HFFc6 (cell line): ENCODE measurements at places on chromosomes 2 and 18.

DNA sequence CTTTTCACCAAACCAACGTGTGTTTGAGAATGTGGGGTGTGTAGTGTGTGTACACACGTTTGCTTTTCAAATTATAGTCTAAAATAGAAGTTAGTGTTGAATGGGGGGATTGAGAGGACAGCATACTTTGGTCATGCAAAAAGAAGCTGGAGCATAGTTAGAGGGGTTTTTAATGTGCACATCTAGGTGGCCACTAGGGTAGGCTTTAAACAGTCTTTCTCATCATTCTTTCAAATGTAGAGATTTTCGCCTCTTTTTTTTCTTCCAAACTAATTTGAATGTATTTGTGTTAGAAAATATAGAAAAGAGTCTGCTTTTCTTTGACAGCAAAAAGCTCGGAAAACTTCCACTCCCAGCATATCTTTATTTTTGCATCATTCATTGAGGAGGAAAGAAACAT lies 165.2 kb upstream of the MYO3B start:
- no peak for DNase-seq

DNA sequence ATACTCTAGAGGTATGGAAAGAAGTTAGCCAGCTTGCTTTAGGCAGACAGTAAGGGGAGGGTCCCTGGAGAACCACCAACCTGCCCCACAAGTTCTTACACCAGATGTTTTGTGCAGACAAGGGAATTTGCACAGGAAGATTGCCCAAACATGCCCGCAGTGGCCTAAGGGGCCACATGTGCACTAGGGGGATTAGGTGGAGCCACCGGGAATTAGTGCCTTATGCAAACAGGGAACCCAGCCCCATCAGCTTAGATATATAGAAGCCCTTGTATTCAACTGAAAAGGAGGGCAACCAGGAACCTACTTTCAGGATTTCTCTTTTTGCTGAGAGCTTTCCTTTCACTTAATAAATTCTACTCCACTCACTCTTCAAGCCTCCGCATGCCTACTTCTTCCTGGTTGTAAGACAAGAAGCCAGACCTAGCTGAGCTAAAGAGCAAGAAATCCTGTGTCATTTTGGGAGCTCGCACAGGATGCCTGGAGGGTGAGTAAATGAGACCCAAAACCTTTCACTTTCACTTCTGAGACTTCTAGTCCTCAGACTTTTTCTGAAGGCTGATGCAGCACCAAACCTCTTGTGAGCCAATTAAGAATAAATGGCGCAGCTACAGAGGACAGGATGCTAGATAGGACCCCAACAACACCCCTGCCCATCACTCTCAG lies 146.3 kb downstream of the GCA start:
- DNase-seq: no peak

- DNase-seq: no peak
These were observed 56.1 kb downstream of the FBXO11 start for GRCh38 chr2:47850198-47850597.

GRCh38 chr2:241797441-241798080 lies 11.4 kb upstream of the NEU4 start:
- no peak for DNase-seq

DNA sequence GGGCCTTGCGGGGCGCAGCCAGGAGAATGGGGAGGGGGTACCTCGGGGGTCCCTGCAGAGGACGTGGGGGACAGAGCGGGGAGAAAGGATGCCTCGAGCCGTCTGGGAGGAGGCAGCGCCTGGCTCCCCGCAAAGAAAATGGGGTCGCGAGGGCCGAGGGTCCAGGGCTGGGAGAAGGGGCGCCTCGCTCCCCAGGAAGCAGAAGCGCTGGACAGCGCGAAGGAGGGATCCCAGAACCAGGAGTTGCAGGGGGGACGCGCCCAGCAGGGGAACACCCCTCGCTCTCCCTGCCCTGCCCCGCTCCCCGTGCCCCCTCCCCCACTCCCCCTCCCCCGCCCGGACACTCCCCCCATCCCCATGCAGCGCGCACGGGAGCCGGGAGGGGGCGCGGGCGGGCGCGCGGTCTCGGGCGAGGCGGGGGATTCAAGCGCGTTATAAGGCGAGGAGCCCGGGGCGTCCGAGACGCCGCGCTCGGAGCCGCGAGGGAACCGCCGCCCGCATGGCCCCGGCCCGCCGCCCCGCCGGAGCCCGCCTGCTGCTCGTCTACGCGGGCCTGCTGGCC lies at the start of gene ERFE:
Gene ERFE (plus strand): TSS at position 462 of the 562 bp plus-strand sequence. CDS start 38 bp downstream, at position 500.
- DNase-seq: no peak

GRCh38 chr2:30410217-30410616 lies 36.8 kb upstream of the LCLAT1 start:
- peak; percentile 63 for DNase-seq

DNA sequence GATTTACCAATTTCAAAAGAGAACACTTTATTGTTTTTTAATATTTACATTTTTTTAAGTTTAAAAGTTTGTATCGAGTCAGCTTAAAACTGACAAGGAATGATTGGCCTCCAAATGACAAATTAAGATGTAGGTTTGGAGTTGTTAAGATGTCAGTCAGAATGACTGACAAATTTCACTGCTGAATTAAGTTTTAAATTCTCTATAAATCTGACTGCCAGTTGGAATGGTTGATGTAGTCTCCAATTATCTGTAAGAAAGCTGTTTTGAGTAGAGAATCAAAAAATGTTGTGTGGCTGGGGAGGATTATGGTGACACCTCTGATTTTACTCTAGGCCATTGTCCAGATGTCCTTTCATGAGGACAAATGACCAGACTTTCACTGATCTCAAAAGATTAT lies 165.3 kb upstream of the CDH20 start:
- DNase-seq: no peak

DNA sequence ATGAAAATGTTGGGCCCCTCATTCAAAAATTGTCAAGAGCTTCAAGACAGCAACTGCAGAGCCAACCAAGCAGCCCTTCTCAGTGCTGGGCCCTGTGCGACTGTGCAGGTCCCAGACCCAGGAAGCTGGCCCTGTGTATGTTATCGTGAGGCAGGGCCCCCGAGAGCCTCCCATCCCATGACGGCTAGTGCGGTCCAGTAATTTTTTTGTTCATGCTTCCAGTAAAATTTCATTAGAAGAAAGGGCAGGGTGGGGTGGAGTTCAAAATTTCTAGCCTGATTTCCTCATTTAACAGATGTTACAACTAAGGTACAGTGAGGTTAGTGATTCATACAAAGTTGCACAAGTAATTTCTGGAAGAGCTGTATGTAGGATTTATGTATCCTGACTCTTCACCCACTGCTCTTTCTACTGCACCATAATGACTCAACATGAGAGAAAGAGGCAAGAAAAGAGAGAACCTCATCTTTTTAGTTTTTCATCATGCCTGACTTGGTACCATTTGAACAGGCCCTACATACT lies 105.5 kb downstream of the ZEB2 start:
- DNase-seq: peak; percentile 79

GRCh38 chr18:36460854-36461253 lies 163.3 kb downstream of the FHOD3 start:
- no peak for DNase-seq

GRCh38 chr2:221477714-221478484 lies 94.2 kb downstream of the EPHA4 start:
- no peak for DNase-seq

DNA sequence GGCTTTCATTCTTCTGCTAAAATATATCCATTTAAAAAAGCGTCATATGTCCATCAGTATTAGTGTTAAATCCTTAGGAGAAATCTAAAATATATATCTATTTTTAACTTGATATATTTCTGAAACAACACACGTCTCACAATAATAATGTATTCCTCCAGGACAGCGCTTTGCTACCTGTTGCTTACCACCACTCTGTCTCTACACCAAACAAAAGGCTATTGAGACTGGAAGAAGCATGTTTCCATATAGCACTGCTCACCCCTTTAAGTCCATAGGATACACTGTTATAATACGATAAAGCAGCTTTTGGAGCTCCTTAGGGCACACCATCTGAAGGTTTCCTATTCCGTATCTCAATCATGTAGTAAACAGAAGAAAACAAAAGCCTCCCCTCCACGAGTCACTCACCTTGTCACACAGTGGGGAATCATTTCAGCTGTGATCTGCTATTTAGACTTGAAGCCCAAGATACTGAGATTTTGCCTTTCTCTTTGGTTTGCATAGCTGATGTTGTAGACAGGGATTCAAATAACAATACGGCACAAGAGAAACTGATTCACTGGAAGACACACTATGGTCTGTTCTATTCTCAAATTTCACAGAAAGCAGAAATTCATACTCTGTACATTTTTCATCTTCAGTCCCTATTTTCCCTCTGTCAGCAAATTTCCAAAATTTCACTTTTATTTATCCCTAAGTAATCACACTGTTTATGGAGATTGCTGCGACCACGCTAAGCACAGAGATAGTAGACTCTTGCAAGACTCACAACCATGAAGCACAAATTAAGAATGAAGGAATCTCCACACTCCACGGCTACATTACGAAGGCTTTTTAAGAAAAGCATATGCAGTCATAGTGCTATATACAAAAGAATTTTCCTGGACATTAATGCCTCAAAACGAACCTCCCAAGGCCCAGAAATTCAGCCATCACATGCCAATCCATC lies 187.1 kb downstream of the TCF4 start:
- no peak for DNase-seq

DNA sequence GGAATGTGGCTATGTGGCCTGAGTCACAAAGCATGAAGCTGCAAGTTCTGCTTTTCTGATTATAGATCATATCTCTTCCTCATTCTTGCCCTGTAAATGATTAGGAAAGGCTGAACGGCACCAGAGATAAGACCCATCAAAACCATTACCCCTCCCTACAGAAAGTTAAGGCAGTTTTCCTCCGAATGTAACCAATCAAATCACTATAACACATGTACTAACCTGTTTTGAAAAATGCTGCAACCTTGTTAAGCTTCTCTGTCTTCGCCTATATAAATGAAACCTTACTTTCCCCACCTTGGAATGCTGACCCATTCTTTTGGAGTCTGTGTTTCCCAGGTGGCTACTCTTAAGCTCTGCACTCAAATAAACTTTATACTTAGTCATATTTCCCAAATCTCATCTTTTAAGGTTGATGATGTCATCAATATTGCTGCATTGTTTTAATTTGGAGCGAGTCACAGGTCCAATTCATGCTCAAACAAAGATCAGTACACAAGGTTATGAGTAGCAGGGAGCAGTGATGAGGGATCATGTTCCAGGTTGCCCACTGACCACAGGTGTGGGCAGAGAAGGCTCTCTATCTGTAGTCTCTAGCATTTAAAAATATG lies 662.3 kb downstream of the IRS1 start:
- DNase-seq: peak; percentile 28

- DNase-seq: no peak
These were observed 961.6 kb upstream of the LRRTM1 start for GRCh38 chr2:81266106-81266505.

DNA sequence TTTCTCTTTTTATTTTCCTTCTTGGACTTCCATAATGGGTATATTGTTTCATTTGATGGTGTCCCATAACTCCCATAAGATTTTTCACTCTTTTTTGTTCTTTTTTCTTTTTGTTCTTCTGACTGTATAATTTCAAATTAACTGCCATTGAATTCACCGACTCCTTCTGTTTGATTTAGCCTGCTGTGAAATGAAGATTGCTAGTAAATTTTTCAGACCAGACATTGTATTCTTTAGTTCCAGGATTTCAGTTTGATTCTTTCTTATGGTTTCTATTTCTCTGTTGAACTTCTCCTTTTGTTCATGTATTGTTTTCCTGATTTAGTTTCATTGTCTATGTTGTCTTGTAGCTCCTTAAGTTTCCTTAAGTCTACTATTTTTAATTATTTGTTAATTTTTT lies 87.6 kb upstream of the SPOPL start:
- no peak for DNase-seq

- DNase-seq: no peak
These were observed 325 bp upstream of the TTLL4 start for GRCh38 chr2:218710334-218710686.

DNA sequence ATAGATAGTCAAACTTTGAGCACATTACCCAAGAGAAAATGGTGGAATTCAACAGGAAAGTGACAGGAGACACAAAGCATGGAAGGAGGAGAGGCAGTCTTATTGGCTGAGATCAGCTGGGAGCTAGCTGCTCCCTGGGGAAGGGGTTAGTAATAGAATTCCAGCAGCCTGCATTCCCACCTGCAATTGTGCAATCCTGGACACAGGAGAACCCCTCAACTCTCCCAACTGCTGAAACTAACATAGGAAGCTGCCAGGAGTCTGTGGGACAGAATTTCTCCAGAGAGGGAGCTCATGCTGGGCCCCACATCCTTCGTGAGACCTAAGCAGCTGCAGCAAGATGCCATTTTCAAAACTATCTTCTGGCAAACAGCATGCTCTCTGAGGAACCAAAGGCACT lies 69.8 kb upstream of the ACVR1C start:
- no peak for DNase-seq

- DNase-seq: peak; percentile 44
These were observed 142.0 kb upstream of the UNC80 start for GRCh38 chr2:209629597-209629996.

DNA sequence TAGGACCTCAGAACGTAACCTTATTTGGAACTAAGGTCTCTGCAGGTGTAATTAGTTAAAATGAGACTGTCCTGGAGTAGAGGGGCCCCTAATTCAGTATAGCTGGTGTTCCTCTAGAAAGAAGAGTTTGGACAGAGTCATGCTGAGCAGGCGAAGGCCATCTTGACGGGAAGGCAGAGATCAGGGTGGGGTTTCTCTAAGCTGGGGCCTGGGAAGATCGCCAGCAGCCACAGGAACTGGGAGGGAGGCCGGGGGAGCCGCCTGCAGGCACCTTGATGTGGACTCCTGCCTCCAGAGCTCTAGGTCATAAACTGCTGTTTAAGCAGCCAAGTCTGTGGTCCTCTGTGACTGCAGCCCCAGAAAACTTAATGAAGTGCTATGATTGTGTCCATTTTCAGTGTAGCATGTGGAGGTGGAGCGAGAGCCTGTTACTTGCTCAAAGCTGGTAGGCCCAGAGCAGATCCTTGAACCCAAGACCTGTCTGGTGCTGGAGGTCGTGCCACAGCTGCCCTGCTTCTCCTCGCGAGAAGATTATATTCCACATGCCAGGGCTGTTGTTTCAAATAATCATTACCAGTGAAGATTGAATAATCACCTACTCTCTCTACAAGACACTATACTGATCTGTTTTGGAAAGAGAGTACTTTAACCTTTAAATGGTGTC lies 105.7 kb downstream of the TPO start:
- DNase-seq: peak; percentile 15

- no peak for DNase-seq
These were observed 25.4 kb upstream of the ACADL start for GRCh38 chr2:210250622-210251021.
